GM23248 (cell line): ENCODE measurements at places on chromosomes 2 and 18. TPM values are rescaled to one million over a fixed set of nuclear protein-coding genes. Genes with fewer than 3 reads are reported as not detected.

Gene KCNJ3
- not detected in 2 replicates for total RNA-seq

Gene EDAR
- total RNA-seq = not detected in 2 replicates

Gene SERPINB2
- 6.1 and 13.0 TPM in 2 replicates for total RNA-seq

DNA sequence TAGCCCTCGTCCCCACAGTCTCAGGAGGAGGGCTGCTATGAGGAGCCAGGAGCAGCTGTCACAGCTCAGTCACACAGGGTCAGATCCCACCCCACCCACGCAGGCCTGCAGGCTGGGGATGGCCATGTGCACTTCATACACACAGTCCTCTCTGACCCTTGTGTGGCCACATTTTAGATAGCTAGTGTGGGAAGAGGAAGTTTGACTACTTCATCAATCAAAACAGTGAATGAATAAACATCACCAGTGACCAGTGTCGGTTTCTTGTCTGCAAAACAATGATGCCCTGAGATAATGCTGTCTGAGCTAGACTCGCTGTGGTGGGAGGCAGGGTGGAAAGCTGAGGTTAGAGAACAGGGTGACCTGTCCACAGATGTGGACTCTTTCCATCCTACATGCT, 107.1 kb downstream of the PIEZO2 start:
- no peak for DNase-seq

GRCh38 chr2:205768815-205769494, 86.7 kb downstream of the NRP2 start:
- DNase-seq = no peak
